ENCODE measurements at places on chromosomes 13 and 19.
A peak's percentile ranks its signal among the peaks of the same experiment; 100 is the strongest.

- no peak for DNase-seq
These were observed 254.2 kb upstream of the ZNF507 start for GRCh38 chr19:32091241-32091640.

DNA sequence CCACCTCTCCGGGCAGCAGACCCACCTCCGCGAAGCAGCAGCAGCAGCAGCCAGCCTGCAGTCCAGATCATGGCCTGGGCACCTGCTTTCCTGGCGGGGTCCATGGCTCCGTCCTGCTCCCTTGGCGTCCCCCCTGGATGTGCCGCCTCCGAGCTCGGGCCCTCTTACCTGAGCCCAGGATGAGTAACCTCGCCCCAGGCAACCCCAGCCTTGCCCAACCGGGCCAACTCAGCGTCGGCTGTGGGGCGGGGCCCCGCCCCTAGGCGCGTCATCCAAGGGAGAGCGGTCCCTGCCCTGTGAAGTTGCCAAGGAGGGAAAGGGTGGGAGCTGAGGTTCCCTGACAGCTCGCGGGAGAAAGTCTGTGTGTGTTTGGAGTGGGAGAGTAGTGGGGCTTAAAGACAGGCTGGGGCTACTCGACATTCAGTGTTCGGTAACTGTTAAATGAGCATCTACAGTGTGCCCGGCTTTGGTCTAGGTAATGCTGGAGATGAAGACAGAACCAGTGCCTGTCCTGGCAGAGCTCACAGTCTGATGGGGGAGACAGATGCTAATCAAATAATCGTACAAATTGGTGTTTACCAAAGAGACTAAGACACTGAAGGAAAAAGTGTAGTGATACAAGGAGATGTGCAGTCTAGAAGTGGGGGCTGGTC is at the start of gene LYPD3:
LYPD3 (minus strand) TSS at position 141 of the 653 bp plus-strand sequence; CDS start at position 104, 37 bp downstream.
- DNase-seq, result no peak

DNA sequence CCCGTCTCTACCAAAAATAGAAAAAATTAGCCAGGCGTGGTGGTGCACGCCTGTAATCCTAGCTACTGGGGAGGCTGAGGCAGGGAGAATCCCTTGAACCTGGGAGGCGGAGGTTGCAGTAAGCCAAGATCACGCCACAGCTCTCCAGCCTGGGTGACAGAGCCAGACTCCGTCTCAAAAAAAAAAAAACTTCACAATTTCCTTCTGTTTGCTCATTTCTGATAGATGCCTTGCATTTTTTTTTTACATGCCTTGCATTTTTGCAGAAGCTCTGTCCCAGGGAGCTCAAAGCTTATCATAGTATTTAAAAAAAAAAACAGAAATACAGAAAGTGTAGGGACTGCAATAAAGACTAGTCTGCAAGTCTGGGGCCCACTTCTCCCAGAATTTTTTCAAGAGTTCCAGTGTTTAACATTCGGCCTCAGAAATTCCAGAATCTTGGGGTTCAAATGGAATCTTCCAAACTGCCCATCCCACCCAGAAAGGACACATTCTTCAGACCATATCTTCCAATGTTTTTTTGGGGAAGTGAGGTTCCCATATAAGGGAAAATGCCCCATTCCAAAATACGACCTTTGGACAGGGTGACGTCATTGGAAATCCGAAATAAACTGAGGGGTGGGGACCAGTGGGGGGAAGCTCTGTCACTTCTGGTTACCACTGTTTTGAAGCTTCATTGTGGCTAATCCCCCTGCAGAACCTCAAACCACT is 17.2 kb upstream of the RAB8A start:
- DNase-seq, result no peak

DNA sequence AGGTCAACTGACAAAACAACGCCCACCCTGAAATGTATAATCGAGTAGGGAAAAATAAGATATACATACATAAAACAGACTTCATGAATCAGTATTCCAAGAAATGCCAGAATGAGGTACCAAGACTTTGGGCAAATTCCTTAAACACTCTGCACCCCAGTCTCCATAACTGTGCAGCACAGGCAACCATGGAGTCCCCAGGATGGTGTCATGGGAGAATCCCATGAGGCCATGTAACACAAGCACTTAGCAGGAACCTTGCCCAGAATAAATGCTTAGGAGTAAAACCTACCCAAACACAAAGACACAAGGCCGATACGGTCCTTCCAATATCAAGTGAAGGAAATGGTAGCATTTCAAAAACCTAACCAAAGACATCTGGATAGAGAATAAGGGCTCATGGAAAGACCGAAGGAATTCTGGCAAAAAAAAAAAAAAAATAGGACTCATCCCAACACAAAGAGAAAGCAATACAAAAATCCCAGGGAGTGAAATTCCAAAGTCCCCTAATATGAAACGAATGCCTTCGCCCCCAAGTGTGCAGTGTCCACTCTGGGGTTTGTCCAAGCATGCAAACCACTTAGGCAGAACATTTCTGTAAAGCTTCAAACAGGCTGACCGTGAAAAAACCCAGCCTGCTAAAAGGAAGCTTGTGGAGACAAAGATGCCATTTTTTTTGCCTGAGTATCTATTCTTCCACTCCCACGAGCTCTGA is 11.1 kb downstream of the ZC3H4 start:
- no peak for DNase-seq

GRCh38 chr19:37692956-37693620 is 26.5 kb downstream of the ZNF607 start:
- no peak for DNase-seq

DNA sequence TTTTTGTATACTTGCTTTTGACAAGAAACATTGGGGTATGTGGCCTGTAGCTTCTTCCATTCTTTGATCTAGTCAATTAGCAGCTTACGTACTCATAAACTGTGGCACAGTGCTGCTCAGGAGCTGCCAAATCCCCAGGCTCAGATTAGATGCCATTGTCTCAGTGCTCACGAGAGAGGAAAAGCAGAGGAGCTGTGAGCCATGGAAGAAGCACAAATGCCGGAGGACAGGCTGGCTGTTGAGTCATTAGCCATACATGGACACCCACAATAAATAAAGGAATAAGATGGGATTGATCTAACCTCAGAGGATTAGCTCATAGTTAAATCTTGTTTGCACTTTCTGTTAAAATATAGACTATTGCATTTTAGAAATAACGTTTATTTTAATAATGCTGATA is 121.7 kb downstream of the POSTN start:
- DNase-seq, result no peak

DNA sequence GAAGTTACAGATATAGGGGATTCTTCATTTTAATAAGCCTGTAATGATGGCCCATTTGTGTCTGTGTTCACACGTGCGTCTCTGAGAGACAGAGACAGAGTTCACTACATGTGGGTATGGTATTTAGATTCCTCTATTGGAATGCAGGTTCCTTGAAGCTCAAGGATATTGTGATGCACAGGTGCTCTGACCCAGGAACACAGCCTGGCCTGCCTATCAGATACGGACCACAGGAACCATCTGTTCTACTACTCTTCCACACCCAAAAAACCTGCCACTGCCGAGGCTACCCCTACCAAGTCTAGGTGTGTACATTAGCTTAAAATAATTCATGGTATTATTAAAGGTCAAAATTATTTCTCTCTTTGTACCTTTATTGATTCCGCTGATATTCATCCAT is 289.2 kb downstream of the ATP8A2 start:
- DNase-seq, result no peak

GRCh38 chr19:3281026-3281425 is 56.6 kb downstream of the CELF5 start:
- DNase-seq, result no peak

GRCh38 chr13:41565216-41565615 is 107.9 kb downstream of the RGCC start:
- peak; percentile 27 for DNase-seq

All from AG09309 (cell line).